T-helper 17 cell (primary cell): ENCODE measurements at places on chromosomes 2 and 18.

DNA sequence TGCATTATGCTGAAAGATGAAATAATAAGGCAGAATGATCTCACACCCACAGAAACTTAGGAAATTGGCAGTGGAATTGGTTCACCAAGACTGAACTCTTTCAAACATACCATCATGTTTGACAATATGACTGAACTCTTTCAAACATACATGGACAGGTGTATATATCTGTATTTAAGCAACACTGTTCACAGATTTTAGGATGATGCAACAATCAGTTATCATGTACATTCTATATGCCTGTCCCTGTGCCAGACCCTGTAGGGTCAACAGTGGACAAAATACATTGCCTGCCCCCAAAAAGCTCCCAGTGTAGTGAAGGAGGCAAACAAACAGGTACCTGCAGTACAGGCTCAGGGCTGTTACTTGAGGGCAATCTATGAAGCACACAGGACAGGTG, 2.9 kb upstream of the REV1 start:
- H3K27me3 ChIP-seq = peaks cover 33% of the 10 kb centered on the region
- no peak for DNase-seq
- no peak overlapping the region for H3K27ac ChIP-seq

DNA sequence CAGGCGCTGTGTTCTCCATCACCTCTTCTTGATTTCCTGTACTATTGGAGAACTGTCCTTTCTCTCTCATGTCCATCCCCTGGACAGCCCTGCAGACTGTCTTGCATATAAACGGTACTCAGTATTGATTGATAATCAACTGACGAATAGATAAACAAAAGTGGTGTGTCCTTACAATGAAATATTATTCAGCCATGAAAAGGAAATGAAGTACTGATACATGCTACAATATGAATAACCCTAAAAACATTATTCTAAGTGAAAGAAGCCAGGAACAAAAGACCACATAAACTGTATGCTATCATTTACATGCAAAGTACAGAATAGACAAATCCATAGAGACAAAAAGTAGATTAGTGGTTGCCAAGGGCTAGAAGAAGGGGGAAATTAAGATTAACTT, 77.6 kb downstream of the SDC1 start:
- no peak overlapping the region for H3K4me3 ChIP-seq
- no peak overlapping the region for H3K27ac ChIP-seq
- no peak for DNase-seq
- H3K27me3 ChIP-seq = peaks cover 72% of the 10 kb centered on the region

- no peak overlapping the region for H3K4me3 ChIP-seq
- peaks cover 4% of the 10 kb centered on the region for H3K36me3 ChIP-seq
- H3K27ac ChIP-seq = no peak overlapping the region
These were observed 104.6 kb downstream of the SS18 start for GRCh38 chr18:25985707-25986394.

DNA sequence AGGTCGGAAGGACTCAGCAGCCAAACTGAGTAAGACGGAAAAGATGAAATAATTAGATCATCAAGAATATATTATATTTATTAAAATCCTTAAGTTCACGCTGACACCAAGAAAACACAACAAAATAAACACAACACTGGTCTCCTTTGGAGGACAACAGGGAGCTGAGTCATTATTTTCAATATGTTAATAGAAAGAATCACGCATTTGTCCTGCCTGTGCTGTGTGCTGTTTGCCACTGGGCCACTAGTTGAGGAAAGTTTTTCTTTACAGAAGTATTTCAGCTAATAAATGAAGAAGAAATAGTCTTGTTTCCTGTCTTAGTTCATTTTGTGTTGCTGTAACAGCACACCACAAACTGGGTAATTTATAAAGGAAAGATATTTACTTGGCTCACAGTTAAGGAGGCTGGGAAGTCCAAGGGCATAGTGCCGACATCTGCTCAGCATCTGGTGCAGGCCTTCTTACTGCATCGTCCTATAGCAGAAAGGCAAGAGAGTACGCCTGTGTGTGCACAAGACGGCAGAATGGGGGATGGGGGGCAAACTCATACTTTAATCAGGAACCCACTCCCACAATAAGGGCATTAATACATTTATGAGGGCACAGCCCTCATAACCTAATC, 88.0 kb downstream of the TCF7L1 start:
- no peak overlapping the region for H3K27ac ChIP-seq
- peaks cover 59% of the 10 kb centered on the region for H3K27me3 ChIP-seq
- no peak for DNase-seq
- H3K4me1 ChIP-seq = no peaks in the 10 kb centered on the region
- H3K4me3 ChIP-seq = no peak overlapping the region

DNA sequence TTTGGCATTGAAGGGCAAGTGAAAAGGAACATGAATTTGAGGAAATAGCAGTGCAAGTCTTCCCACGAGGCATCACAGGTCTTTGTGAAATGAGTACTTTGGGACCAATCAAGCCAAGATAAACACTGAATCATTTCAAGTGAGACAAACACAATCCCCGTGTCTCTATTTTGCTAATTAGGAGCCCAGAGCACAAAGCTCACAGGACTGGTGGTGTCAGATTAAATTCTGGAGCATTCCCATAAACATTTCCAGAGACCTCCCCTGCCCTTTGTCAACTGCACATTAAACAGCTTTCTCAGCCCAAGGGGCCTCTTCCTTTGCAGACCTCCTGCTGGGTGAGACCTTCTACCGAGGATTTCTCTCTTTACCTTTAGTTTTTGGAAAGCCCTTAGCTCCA, 50.7 kb downstream of the DAPL1 start:
- no peaks in the 10 kb centered on the region for H3K4me1 ChIP-seq
- no peak overlapping the region for H3K27ac ChIP-seq
- no peak overlapping the region for H3K4me3 ChIP-seq
- DNase-seq = no peak
- no peaks in the 10 kb centered on the region for H3K36me3 ChIP-seq
- peaks cover 36% of the 10 kb centered on the region for H3K27me3 ChIP-seq

DNA sequence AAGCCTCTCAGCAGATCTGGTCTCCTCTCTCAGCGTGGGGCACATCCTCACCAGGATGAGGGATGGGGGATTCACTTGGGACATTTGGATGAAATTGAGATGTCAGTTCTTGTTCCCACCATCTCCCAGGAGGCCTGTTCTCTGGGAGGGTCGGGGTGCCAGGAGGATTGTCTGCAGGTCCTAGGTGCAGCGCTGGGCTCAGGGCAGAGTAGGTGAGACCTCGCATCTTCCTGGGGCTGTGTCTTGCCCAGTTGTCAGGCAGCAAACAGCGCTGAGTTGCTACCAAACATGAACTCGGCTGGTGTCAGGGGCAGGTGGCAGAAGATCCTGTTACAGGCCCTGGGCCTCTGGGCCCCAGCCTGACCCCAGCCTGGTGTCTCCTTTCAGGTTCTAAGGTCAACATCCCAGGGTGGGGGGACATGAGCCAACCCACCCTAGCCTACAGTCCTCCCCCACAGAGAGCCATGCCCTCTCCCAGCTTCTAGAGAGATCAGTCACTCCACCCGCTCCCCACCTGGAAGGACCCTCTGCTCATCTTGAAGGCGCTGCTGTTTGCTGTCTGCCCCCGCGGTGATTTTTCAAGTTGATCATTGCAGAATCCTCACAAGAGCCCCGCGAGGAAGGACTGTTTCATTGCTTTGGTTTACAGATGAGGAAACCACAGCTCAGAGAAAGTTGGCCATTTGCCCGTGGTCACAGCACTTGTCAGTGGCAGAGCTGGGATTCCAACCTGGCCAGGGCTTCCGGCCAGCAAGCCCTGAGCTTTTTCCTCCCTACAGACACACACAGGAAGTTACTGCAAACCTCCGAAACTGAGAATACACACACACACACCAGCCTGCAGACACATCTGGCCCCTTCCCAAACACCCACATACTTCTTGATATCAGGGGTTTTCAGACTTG, 83.9 kb downstream of the STPG4 start:
- H3K27ac ChIP-seq = peak overlapping the region; percentile 83
- no peaks in the 10 kb centered on the region for H3K27me3 ChIP-seq
- DNase-seq = no peak
- peaks cover 2% of the 10 kb centered on the region for H3K36me3 ChIP-seq
- H3K4me3 ChIP-seq = peak overlapping the region; percentile 75
- H3K4me1 ChIP-seq = peaks cover 34% of the 10 kb centered on the region

GRCh38 chr2:86518481-86518880, 44.8 kb downstream of the CHMP3 start:
- H3K27me3 ChIP-seq = no peaks in the 10 kb centered on the region
- H3K36me3 ChIP-seq = no peaks in the 10 kb centered on the region
- no peak for DNase-seq
- H3K27ac ChIP-seq = no peak overlapping the region
- no peak overlapping the region for H3K4me3 ChIP-seq
- peaks cover 3% of the 10 kb centered on the region for H3K4me1 ChIP-seq

GRCh38 chr2:46390901-46391395, 88.4 kb upstream of the TMEM247 start:
- no peak overlapping the region for H3K4me3 ChIP-seq
- H3K36me3 ChIP-seq = peaks cover 6% of the 10 kb centered on the region
- DNase-seq = no peak
- peaks cover 4% of the 10 kb centered on the region for H3K4me1 ChIP-seq
- H3K27ac ChIP-seq = no peak overlapping the region

DNA sequence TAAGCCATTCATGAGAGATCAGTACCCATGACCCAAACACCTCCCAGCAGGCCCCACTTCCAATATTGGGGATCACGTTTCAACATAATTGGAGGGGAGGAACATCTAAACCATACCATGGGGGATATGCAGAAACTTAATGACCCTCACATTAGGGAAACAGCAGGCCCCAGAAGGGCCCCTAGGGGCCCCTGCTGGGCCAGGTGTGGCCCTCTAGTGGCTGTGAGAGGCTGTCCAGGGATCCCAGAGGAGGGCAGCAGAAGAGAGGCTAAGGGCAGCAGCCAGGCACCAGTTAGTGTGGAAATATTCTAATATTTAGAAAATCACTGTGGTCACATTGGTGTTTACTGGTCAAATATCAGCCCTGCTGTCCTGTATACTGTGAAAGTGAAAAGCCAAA, 49.3 kb upstream of the ANKRD44 start:
- H3K4me1 ChIP-seq = peaks cover 16% of the 10 kb centered on the region
- peak overlapping the region; percentile 75 for H3K27ac ChIP-seq
- no peaks in the 10 kb centered on the region for H3K36me3 ChIP-seq
- DNase-seq = no peak
- no peak overlapping the region for H3K4me3 ChIP-seq

GRCh38 chr2:36450466-36451196, 95.1 kb downstream of the CRIM1 start:
- H3K4me3 ChIP-seq = no peak overlapping the region
- no peak overlapping the region for H3K27ac ChIP-seq
- DNase-seq = no peak
- no peaks in the 10 kb centered on the region for H3K36me3 ChIP-seq
- no peaks in the 10 kb centered on the region for H3K4me1 ChIP-seq
- no peaks in the 10 kb centered on the region for H3K27me3 ChIP-seq

- H3K36me3 ChIP-seq = no peaks in the 10 kb centered on the region
- DNase-seq = no peak
- H3K27me3 ChIP-seq = peaks cover 39% of the 10 kb centered on the region
- peak overlapping the region; percentile 81 for H3K4me3 ChIP-seq
These were observed 1.3 kb upstream of the DPYSL5 start for GRCh38 chr2:26846334-26847306.

DNA sequence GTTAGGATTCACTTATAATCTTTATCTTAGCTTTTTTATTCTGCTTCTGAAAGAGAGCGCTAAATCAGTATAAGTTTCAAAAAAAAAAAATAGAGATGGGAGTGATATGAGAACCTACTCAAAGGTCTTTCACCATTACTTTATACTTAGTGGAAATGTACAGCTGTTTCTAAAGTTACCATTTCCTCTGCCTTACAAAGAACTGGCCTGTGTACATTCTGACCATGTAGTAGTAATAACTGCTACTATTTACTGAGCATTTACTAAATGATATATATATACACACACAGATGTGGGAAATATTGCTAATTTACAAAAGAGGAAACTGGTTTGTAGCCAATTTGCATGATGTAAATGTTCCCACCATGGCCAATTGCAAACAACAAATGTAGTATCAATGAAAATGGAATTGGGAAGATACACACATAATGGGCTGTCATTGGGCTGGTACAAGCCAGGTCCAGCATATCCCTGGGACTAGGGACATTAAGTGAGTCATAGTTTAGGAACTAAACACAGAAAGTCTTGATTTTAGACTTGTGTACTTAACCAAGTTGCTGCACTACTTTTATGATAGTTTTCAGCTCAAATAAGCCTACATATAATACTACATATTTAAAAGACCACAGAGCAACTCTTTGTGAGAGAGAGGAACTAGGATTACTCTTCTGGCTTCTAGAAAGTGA, 67.1 kb downstream of the DYNC1I2 start:
- no peak for DNase-seq
- H3K27me3 ChIP-seq = no peaks in the 10 kb centered on the region
- H3K27ac ChIP-seq = no peak overlapping the region
- no peak overlapping the region for H3K4me3 ChIP-seq
- peaks cover 8% of the 10 kb centered on the region for H3K36me3 ChIP-seq
- no peaks in the 10 kb centered on the region for H3K4me1 ChIP-seq

DNA sequence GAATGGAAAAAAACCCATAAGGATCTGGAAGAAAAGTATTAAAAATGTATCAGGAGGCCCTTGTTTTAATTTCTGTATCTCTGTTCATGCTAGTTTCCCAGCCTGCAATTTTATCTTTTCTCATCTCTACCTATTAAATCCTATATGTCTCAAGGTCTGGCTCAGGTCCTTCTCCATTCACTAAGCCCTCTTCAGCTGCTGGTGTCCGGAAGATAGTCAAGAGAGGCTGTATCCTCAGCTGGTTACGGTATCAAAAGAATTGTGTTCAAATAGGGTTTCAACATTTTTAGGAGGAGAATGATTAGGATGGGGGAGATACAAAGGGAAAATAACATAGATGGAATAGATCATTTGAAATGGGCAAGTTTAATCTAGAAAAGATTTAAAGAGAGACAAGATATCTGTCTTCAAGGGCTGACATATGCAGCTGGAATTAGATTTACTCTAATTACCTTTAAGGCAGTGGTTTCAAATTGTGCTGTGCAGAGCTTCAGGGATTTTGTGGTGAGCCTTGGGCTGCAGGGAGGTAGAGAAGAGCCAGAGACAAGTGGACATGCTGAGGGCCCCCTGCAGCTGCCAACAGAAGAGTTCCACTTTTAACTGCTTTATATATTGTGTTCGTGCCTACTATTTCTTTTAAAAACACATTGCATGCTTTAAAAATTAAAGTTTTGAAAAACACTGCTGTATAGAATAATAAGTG, 24.1 kb downstream of the GREB1L start:
- H3K4me3 ChIP-seq = no peak overlapping the region
- no peaks in the 10 kb centered on the region for H3K36me3 ChIP-seq
- no peak overlapping the region for H3K27ac ChIP-seq
- peaks cover 28% of the 10 kb centered on the region for H3K27me3 ChIP-seq
- H3K4me1 ChIP-seq = no peaks in the 10 kb centered on the region
- no peak for DNase-seq

- H3K27me3 ChIP-seq = peaks cover 6% of the 10 kb centered on the region
- DNase-seq = no peak
- no peaks in the 10 kb centered on the region for H3K4me1 ChIP-seq
- peaks cover 2% of the 10 kb centered on the region for H3K36me3 ChIP-seq
- H3K4me3 ChIP-seq = no peak overlapping the region
These were observed 355.5 kb downstream of the EPHA4 start for GRCh38 chr2:221216636-221217035.
